NCI-H460 (cell line): ENCODE measurements at places on chromosomes 3 and 15. TPM values are rescaled to one million over a fixed set of nuclear protein-coding genes. Genes with fewer than 3 reads are reported as not detected.

GRCh38 chr3:183094711-183095110 lies 4.6 kb downstream of the MCCC1 start:
- DNase-seq = no peak

DNA sequence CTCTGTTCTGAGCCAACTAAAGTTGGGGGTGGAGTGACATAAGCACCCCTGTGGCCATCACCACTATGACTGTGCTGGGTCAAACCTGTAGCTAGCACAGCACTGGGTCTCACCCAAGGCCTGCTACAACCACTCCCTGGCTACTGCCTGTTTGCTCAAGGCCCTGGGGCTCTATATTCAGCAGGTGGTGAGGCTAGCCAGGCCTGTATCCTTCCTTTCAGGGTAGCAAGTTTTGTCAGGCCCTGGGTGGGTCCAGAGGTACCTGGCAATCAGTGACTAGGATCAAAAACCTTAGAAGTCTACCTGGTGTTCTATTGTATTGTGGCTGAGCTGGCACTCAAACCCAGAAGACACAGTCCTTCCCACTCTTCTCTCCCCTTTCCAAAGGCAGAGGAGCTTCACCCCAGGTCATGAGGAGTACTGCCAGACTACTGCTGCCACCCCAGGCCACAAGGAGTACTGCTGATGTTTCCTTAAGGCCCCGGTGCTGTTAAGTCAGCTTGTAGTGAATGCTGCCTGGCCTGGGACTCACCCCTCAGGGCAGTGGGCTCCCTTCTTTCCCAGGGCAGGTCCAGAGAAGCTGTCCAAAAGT lies 170.8 kb downstream of the IGSF11 start:
- DNase-seq = peak; percentile 7

- no peak for DNase-seq
Observed at GRCh38 chr3:4994823-4995499, 15.7 kb downstream of the BHLHE40 start.

DNA sequence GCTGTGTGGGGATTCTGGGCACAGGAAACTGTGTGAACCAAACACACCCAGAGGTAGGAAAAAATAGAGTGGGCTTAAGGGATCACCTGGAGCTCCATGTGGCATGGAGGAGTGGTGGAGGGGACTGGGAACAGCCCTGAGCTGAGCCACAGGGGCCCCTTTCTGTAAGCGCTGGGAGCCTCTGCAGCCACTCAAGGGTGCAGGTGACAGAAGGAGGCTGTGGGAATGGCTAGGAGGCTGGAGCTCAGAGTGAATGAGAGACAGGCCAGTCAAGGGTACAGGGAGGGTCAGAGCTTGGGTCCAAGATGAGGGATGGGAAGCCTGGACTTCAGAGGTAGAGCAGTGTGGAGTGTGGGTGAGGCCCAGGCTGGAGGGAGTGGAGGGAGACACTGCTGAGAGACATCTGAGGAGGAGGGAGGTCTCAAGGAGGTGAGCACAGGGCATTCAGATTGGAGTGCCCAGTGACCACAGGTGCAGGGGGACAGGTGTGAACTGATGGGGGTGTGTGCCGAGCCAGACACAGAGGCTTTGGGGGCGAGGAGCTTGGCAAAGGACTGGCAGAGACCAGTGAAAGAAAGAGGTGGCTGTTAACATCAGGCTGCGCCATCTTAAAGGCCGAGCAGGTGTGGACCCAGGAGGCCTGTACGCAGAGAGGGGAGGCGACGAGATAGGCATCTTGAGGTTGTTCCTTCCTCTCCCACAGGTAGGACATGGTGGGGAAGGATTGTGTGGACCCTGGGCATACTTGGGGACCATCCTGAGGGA lies 56.8 kb downstream of the FGD5 start:
- DNase-seq = no peak

- peak; percentile 12 for DNase-seq
Observed at GRCh38 chr3:126911162-126912026, 71.5 kb upstream of the PLXNA1 start.

The CELF6 gene
- total RNA-seq = 0.10 and 0.32 TPM in 2 replicates

DNA sequence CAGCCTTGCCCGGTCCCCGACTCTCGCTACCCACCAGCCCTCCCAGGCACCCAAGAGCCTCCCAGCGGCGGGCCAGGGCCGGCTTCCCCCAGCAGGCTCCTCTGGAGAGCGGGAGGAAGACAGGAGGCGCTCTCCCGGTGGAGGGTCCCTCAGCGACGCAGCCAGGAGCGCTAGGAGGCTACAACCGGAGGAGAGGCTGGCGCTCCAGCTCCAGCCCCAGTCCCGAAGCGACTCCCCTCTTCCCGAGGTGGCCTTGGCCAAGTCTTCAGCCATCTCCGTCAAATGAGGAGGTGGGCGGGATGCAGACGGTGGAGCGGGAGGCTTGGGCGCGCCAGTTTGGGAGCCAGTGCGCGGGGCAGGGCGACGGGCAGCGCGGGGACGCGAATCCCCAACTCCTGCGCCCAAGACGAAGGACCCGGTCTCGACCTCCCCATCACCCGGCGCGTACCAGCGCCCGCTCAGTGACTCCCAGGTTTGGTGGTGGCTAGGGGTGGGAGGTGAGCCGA lies 722 bp downstream of the CHRNA3 start:
- DNase-seq = no peak

GRCh38 chr3:72338942-72339669 lies 509.1 kb downstream of the SHQ1 start:
- DNase-seq = peak; percentile 38

The SLC28A1 gene
- total RNA-seq = not detected in 2 replicates

GRCh38 chr3:12869035-12869621 lies 27.8 kb upstream of the RPL32 start:
- no peak for DNase-seq

DNA sequence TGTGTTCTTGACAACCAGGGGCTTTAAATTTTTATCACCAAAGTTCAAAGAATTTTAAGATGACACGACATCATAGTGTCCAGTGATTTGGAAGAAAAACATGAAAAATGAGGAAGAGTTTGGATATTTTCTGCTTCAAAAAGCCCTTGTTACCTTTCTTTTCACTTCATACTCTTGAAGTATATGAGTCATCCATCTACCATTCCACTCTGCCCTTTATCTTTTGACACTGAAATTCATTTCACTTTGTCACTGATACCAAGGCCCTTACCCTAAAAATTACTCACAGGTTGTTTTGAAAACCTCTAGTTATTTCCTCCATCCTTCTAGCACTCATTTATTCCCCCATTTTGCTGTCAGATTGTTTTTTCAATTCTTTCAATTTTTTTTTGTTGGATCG lies 42.7 kb downstream of the OR5H15 start:
- no peak for DNase-seq

DNA sequence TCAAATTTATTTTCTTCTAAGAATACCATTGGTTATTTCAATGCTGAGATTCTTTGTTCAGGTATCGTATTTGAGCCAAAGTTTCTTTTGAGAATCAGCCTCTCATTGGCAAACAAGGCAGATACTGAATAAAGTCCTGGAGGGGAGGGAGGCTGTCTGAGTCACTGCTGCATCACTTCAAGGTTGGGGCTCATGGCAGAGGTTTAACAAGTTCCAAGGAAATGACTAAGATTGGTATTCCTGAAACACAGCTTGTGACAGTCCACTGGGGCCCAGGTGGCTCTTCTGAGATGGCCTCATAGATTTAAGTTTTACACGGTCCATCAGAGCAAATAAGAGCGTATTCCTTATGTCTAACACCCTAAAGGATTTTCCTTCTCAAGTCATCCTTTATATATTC lies 213.8 kb upstream of the STAC start:
- peak; percentile 4 for DNase-seq

DNA sequence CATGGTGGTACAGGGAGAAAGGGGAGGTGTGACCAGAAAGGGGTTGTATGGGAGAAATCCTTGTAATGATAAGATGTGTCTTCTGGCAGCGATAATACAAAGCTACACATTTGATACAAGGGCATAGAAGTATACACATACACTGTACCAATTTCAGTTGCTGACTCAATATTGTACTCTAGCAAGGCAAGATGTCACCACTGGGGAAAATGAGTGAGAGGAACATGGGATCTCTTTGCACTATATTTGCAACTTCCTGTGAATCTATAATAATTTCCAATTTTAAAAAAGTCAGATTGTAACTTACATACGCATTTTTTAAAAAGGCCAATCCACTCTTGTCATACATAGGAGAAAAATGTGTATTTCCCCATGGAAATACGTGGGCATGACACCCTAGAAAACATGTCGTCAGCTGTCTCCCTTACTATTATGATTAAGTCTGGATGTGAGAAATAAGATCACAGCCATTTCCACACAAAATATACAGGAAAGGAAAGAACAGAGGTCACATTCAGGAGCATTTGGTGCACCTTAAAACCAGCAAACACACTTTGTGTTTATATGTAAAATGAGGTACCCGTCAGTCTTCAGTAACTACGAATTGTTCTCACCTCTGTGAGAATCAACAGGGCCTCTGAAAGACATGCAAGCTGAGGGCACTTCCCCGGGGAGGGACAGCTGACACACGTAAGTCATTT lies 22.9 kb downstream of the PRR23E start:
- DNase-seq = no peak

GRCh38 chr3:15495461-15496340 lies 25.8 kb downstream of the COLQ start:
- DNase-seq = no peak

DNA sequence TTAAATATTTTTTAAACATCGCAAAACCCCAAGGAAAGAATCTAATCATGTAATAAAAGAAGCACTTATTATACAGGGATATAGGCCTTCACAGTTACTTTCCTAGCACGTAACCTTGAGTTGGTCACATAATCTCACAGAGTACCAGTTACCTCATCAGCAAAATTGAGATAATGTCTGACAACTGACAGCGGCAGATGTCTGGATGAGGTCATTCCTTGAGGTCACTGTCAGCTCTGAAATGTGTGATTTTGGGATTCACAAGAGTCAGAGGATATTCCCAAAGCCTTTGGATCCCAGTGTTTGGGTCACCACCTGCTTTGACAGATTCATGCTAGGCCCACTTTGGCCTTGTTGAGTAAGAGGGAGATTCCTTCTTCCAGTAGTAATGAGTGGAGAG lies 151.4 kb upstream of the SEMA6D start:
- no peak for DNase-seq

The HRG gene
- total RNA-seq = 0.10 TPM in 1 of 2 replicates, not detected in the other

DNA sequence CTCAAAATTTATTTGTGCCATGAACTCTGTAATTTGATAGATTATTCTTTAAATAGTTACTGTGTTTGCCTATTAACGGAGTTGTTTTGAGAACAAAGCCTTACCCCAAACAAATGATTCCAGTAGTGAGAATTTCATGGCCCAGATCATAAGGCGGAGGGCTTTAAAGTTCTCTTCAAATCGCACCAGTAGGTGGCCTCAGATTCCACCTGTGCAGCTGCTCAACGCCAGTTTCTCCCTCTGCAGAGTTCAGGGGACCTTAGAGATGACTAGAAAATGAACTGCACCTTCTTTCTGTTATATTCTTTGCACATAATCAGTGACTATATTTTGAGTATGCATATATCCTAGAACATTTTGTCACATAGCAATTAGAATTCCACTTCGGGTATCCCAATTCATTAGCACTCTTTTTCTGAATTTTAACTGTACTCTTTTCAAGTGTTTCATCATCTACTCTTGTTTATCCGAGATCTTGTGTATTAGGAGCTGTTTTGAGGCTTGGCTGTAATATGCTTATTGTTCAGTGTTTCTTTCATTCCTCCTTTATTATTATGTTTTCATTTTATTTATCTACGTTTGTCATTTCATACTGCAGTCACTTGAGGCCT lies 232.6 kb upstream of the CHRM5 start:
- no peak for DNase-seq

The ZBED2 gene
- total RNA-seq = not detected in 2 replicates

GRCh38 chr3:63565220-63565619 lies 87.3 kb upstream of the SNTN start:
- no peak for DNase-seq

GRCh38 chr3:31412832-31413231 lies 119.9 kb upstream of the STT3B start:
- DNase-seq = no peak

DNA sequence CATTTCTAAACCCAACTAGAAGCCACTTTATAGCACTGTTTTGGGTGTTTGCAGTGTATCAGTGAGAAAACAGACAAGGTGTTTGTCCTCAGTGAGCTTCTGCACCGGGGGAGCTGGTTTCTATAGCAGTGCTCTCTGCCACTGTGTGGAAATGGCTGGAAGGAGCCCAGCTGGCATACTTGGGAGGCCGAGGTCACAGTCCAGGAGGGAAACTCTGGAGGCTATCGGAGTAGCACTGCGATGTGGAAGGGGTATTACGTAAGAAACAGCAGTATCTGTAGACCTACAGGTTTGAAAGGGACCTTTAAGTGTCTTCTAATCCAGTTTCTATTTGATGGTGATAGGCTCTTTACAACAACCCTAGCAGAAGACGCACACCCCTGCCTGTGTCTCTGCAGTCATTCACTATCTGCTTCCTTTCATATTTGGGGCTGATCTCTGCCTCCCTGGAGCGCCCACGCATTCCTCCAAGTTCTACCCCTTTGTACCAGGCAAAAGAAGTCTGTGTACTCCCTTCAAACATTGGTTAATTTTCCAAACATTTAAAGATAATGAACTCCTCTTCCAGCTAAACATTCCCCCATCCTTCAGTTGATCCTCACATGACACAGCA lies 87.4 kb upstream of the ADAMTS17 start:
- DNase-seq = no peak

DNA sequence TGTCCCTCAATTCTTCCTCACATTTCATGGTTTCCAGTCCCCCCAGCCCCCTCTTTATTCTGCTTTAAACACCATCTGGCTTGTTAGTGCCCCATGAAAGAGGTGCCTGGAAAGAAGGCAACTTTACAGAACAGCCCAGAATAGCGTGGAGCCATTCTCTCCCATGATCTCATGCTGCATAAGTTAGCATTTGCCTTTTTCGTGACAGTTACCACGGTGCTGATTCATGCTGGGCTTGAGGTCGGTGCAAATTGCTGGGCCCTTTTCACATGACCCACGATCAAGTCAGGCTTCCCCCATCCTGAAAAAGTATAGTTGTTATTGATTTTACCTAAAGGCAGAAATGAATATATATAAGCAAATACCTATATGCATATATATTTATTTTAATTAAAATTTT lies 29.6 kb downstream of the SQOR start:
- no peak for DNase-seq

The ABI3BP gene
- 1.3 and 1.7 TPM in 2 replicates for total RNA-seq

GRCh38 chr3:154126651-154127050 lies 5.5 kb downstream of the ARHGEF26 start:
- no peak for DNase-seq

The P2RY12 gene
- total RNA-seq = not detected in 2 replicates

GRCh38 chr3:197218210-197218609 lies 80.2 kb downstream of the DLG1 start:
- DNase-seq = no peak

- no peak for DNase-seq
Observed at GRCh38 chr15:50082066-50082465, 37.0 kb downstream of the ATP8B4 start.
